Activated B cell treated with CpG ODN at 0.5 μM for 24 hours (primary cell): ENCODE measurements at places on chromosomes 2 and 18.

DNA sequence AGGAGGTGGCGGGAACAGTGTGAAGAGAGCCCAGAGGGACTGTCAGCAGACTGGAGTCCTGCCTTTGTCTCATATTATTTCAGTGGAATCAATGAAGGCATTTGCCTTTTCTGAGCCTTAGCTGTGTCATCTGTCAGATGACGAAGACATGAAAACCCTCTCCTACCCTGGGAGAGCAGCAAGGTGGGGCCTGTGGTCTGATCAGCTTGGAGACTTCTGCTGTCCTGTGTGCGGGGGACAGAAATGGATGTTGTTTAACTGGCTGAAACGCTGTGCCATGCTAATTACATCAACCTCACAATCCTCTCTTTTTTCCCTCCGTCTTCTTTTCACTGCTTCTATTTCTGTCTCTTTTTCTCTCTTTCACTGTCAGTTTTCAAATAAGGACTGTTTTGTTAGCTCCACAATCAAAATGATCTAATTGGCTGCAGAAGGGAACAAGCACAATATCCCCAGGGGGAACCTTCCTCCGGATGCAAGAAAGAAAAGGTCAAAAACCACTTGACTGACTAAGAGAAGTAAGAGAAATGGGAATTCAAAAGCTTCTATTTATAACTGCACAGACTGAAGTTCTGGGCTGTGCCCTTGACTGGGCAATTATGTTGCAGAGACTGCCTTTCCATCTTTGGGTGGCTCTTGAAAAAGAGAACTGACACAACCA, 340.1 kb downstream of the CLIP4 start:
- DNase-seq, result no peak

DNA sequence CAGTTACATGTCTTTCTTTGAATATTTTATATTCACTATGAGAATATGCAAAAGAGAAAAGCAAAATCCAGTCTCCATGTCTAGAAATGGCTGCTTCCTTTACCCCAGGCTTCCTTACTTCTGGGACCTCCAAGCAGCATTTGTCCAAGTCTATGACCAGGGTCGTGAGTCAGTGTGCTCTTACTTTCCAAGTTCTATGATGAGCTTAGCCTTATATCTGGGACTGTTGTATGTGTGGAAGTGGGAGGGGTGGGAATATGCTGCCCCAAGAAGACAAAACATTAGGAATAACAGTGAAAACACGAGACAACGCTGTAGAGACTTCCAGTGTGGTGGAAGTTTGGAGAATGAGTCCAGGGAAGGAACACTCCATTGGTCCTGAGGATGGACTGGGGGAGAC, 21.2 kb upstream of the CHRNA1 start:
- no peak for DNase-seq

DNA sequence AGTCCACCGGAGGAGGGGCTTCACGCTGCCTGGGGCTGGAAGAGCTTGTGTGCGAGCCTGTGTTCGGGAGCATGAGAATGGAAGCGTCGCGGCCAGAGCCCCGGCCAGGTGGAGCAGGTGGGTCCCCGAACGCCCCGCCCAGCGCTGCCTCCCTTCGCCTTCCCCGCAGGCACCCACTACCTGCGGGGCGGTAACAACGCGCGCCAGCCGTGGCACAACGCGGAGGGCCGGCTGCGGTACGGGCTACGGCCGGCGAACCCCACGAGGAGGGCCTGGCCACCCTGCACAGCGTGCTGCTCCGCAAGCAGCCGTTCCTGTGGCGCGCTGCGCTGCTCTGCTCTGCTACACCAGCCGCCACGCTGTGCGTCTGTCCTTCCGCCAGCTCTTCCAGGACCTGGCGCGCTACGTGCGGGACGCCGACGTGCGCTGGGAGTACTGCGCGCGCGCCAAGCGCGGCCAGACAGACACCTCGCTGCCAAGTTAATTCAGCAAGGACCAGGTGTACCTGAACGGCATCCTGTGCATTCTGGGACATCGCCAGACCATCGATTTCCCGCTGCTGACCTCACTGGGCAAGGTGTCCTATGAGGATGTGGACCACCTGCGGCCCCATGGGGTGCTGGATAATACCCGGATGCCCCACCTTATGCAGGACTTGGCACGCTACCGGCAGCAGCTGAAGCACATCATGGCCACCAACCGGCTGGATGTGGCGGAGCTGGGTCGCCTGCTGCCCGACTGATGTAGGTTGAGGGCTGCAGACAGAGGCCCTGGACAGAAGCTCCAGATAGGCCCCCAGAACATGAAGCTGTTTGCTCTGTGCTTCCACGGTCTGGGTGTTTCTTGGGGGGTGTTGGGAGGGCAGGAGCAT, 200.6 kb downstream of the NAPG start:
- no peak for DNase-seq

DNA sequence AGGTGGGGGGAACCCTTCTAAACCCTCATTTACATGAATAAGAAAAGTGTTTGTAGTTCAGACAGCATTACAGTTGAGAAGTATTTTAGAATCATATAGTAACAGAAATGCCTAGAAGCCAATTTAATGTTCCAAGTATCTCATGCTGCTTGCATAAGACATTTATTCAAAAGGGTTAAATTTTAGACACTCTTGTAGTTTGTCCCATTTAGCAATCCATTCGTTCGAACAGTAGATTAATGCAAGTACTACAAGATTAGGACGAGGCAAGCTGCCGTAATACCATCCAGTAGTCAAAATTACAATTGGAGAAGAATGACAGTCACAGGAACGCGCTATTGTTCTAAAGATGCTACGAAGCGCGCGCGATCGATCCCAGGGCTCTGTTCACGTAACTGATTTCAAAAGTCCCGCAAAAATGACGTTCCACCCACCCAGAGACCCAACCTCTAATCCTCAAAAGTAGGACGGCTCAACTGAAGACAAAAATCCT, 1.2 kb downstream of the TMEM237 start:
- no peak for DNase-seq

DNA sequence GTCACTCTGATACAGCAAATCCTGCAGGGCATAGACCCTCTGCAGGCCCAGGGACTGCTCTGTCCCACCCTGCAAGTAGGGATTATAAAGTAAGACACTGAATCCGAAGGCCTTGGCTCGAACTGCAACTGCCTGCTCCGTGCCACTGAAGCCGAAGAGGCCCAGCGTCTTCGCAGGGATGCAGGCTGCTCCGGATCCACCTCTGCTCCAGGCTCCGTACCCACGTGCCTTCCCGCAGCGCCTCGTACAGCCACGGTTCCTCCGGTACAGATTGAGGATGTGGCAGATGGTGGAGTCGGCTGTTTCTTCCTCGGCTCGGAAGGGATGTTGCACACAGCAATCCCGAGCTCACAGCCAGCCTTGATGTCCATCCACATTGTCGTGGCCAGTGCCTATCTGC, 160.4 kb upstream of the LHCGR start:
- DNase-seq, result no peak

GRCh38 chr2:25372405-25373268, 30.9 kb upstream of the DNMT3A start:
- peak; percentile 9 for DNase-seq

GRCh38 chr18:29501952-29502351, 1325.0 kb upstream of the CDH2 start:
- no peak for DNase-seq

- no peak for DNase-seq
These were observed 139.7 kb downstream of the ATP9B start for GRCh38 chr18:79208906-79209305.

- DNase-seq, result no peak
These were observed 22.5 kb upstream of the TRAPPC8 start for GRCh38 chr18:31965316-31965970.

DNA sequence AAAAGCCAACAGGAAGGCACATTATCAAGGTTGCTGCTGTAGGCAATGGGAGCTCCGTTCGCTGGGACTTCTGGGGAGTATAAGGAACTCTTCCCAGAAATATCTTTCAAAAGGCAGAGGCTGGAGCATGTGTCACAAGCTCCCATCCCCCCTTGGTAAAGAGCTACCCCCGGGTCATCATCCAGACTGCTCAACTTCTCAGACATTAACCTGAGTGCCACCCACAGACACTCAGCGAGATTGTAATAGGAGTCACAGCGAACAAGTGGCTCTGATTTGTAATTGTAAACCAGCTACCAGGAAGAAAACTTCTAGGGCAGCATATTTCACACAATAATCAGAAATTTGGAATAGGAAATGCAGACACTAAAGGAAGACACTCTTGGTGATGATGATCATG, 290.2 kb upstream of the PARD3B start:
- no peak for DNase-seq

- no peak for DNase-seq
These were observed 324.1 kb downstream of the CCDC178 start for GRCh38 chr18:33116376-33116775.

GRCh38 chr2:137964066-137964858, at the start of gene HNMT:
TSS of gene HNMT (plus strand) at chr2:137964473. CDS start at chr2:137964492, 19 bp downstream.
- no peak for DNase-seq

- no peak for DNase-seq
These were observed 31.1 kb upstream of the SATB2 start for GRCh38 chr2:199488772-199489400.

- no peak for DNase-seq
These were observed 72.5 kb downstream of the FAM210A start for GRCh38 chr18:13653746-13654433.

DNA sequence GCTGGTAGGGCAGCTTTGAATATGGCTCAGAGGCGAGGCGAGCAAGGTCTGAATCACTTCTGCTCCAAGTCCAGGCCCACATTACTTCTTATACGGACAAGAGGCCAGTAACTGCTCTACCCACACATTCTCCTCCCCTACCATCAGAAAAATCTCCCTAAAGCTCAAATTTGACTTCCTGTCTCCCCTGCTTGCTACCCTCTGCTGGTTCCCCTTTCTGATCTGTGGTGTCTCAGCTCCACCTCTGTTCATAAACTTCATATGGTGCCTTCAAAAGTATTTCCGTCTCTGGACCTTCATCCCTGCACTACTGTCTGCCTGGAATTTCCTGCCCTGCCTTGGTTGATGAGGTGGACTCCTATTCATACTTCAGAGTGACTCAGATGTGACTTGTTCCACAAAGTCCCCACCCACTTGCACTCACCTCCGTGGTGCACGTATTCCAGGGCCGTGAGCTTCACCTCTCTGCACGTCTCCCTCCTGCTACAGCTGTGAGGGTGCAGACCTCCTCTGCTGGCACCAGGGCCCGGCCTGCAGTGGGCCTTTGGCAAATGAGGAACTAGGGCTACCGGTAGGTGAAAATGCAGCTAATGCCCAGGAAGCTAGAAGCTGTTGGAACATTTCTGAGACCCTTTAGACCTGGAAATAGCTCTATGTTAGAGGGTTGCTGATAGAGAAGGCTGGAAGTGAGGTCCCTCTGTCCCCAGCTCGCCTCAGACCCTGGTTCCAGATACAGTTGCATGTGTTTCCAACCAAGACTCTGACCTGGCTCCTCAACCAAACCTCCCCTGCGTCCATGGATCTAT, 24.6 kb upstream of the KCMF1 start:
- peak; percentile 44 for DNase-seq

- DNase-seq, result no peak
These were observed 2.4 kb downstream of the CYP27C1 start for GRCh38 chr2:127217470-127218325.

DNA sequence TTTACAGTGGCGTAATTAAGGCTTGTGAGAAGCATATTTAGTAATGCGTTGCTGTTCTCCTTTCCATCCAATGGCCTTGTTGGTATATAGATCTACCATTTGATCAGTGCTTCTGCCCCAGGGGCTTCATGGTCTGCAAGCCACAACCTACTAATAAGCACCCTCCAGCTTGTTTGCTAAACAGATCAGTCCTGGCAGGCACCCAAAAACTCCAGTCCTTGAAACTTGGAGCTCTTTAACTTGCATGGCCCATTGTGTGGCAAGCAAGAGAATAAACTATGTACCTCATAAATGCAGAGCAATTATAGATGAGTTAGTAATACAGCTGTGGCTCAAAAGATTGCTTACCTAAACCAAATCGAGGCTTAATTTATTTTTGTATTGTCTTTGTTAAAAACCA, 158.5 kb downstream of the FTCDNL1 start:
- DNase-seq, result no peak

DNA sequence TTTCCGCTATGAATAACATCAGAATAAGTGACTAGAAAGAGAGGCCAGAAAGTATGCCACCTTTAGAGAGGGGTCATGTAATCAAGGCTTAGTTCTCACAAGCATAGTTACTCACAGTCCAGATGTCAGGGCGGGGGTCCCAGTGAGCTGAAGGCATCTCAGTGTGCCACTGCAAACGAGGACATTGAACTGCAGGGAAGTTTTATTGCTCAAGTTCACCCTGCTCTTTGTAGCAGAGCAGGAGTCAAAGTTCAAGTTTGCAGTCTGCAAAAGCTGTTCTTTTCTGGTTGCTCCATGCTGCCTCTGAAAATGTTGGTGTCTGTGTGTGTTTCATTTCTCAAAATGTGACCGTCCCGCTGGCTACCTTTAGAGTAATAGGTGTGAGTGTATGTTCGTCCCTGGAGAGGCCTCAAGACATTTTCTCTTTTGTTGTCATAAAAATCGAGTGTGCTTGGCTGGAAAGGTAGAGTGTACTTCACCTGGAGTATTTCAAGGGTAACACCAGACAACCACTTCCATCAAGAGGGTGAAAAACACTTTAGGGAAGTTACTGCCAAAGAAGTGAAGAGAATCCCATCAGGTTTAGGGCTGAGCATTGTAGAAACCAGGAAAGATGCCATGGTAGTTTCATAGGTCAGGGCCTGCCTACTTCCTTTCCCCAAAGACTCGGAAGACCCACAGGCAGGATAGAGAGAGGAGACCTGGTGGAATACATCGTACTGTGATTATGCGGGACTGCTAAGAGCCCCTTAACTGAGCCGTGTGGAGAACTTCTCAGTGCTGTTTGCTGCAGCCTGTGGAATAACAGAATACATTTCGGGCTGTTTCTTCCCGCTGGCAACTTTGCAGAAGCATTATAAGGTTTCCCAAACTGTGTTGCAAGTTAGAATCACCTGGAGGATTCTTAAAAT, 89.9 kb downstream of the LYPD6 start:
- no peak for DNase-seq

DNA sequence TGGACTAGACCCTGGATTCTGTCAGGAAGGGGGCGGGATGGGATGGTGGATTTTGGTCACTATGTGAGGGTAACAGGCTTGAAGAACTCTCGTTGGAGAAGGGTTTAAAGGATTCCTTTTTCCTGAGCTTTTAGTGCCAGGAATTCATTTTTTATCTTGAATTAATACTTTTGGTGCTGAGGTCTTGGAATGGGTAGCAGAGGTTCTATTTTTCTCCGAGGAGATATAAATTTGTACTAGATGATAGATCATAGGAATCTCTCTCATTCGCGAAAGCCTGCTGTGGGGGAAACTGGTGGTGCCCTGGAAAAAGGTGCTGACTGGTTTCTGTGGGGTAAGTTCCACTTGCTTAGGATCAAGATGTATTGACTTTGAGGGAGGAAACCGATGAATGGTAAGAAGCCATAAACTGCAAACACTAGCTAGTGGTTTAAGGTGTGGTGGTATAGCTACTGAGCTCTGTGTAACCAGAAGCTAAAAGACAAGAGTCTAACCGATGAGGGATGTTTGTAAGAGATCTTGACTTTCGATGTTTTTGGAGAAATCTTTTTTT, 706 bp downstream of the AGPS start:
- DNase-seq, result no peak

DNA sequence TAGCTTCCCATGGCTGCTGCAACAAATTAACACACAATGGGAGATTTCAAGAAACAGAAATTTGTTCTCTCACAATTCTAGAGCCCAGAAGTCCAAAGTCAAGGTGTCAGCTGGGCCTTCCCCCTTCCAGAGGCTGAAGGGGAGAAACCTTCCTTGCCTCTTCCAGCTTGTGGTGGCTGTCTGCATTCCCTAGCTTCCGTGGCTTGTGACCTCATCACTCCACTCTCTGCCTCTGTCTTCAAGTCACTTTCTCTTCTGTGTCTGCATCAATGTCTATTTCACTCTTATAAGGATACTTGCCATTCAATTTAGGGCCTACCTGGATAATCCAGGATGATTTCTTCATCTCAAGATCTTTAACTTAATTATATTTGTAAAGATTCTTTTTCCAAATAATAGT, 16.8 kb upstream of the SRBD1 start:
- no peak for DNase-seq
